Ascending aorta (tissue), 2 donors: ENCODE measurements at places on chromosomes 3 and 15.

DNA sequence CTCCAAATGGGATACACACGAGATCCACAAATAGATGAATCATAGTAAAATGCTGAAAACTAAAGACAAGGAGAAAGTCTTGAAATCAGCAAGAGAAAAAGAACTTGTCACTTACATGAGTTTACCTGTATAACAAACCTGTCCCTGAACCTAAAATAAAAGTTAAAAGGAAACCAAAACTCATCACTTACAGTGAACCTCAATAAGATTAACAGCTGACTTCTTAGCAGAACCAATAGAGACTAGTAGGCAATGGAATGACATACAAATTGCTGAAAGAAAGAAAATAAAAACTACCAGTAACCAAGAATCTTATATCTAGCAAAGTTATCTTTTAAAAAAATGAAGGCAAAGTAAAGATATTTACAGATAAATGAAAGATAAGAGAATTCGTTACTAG, 27.4 kb downstream of the SEC22A start:
- no peak for DNase-seq

GRCh38 chr15:77311618-77312398, 108.1 kb downstream of the PEAK1 start:
- DNase-seq, result no peak

GRCh38 chr3:150958683-150959082, 13.8 kb downstream of the CLRN1 start:
- DNase-seq, result no peak

GRCh38 chr15:96598514-96598913, 268.0 kb downstream of the NR2F2 start:
- no peak for DNase-seq

DNA sequence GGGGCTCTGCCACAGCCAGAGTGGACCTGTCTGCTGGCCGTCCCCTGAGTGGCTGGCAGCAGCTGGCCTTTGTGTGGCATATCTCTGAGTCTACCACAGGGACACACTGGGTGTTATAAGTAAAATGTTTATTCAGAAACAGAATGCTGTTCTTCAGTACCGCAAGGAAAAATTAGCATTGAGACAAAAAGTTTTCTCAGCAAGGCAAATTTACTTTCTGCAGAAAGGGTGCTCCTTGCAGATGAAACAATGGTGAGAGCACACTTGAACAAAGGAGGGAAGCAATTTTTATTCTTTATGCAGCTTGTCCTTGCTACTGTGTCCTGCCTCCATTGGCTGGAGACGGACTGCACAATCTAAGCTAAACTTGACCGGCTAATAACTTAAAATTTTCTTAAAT, 4.0 kb downstream of the TMEM89 start:
- no peak for DNase-seq

GRCh38 chr3:31724116-31724515, 191.4 kb downstream of the STT3B start:
- DNase-seq, result no peak
